ENCODE measurements at places on chromosomes 11 and 22.

GRCh38 chr11:72635309-72635915, 38.8 kb downstream of the PDE2A start:
- DNase-seq: no peak

GRCh38 chr11:120203626-120204025, 7.2 kb upstream of the OAF start:
- no peak for DNase-seq

DNA sequence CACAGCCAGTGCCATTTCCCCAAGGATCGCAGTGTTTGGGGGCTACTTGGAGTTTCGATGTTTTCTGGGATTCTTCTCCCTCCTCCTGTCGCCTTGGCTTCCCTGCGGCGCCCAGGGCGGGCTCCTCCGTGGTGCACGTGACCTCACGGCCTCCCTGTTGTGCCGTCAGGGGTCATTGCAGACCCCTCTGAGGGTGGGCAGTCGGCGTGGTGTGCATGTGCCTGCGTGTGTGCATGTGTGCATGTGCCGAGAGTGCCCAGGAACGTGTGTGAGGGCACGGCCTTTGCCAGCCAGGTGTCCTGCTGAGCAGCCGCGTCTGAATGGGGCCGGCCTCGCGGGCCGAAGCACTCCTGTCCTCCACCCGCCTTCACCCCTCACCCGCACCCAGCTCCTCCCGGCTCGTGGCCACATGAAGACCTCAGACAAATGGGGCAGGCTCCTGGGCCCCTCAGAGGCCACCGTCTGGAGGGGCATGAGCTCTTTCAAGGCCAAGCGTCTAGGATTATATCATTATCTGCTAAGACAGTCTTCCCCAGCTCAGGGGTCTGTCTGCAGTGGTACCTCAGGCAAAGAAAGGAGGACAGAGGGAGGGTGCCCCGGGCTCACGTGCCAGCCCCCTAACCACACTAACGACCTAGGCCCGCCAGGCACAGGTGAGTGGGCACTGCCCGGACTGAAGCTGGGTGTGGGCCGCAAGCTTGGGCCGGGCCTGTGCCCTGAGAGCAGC, 9.4 kb upstream of the MRPL23 start:
- no peak for DNase-seq

GRCh38 chr11:112213753-112214152, 12.5 kb upstream of the PTS start:
- DNase-seq: no peak

DNA sequence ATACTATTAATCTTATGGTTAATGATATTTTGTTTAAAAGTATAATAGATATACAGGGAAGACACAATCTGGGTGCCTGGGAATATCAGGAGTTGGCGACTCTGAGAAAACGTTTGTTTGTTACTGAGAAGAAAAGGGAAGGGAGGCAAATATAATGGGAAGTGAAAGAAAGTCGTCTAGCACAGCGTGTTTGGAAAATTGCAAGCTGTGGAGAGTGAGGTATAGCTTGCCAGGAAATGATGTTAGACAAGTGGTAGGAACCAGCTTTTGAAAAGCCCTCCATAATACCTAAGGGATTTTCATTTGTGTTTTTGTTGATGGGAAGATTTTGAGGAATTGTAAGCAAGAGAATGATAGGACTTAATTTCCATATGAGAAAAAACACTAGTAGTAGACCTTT, 322.2 kb downstream of the LUZP2 start:
- DNase-seq: no peak

GRCh38 chr11:862696-863022, 20.0 kb downstream of the TSPAN4 start:
- no peak for DNase-seq

DNA sequence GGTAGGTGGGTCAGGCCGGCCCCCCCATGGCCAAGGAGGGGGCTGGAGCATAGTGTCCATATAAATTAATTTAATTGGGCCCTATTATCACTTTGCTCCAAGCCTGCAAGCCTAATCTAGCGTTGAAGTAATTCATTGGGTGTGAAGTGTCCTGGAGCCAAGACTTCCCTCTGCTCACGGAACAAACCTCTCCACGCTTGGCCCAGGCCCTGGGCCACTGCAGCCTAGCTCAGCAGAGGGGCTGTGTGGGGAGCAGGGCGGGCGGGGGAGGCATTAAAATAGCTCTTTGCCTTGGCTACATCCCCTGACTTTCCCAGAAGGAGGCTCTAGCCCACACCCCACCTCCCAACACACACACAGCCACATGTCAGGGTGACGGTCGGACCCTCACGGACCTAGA, 73.5 kb downstream of the THAP12 start:
- no peak for DNase-seq

- DNase-seq: no peak
These were observed 24.1 kb downstream of the KIAA1671 start for GRCh38 chr22:24976442-24977218.

GRCh38 chr11:9808943-9809342, 145.1 kb downstream of the SWAP70 start:
- no peak for DNase-seq

DNA sequence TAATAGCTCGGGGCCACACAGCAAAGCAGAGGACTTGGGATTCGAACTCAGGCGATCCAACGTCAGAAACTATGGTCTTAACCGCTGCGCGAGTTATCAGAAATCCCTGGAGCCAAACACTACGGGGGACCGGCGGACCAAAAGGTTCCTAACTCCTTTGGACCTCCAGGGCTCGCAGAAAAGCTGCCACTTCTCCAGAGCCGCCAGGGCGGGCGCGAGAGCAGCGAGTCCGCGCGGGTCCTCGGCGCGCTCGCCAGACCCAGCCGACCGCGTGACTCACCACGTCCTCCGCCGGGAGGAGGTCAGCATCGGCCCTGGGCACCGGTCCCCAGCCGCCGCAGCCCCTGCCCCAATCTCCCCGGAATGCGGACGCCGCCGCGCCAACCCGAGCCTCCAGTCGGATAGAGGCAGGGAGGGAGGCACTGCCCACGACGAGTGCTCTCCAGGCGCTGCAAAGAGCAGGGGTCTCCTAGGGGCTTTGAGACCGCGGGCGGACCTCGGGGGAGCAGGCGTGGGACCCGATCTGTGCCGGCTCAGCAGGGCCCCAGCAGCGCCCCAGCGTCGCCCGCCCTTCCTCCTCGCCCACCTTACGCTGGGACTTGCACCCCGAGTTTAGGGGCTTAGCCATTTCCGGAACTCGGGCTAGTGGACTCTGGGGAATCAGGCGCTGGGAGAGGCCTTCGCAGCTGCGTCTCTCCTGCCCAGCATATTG, 6.2 kb upstream of the ALX4 start:
- DNase-seq: no peak

DNA sequence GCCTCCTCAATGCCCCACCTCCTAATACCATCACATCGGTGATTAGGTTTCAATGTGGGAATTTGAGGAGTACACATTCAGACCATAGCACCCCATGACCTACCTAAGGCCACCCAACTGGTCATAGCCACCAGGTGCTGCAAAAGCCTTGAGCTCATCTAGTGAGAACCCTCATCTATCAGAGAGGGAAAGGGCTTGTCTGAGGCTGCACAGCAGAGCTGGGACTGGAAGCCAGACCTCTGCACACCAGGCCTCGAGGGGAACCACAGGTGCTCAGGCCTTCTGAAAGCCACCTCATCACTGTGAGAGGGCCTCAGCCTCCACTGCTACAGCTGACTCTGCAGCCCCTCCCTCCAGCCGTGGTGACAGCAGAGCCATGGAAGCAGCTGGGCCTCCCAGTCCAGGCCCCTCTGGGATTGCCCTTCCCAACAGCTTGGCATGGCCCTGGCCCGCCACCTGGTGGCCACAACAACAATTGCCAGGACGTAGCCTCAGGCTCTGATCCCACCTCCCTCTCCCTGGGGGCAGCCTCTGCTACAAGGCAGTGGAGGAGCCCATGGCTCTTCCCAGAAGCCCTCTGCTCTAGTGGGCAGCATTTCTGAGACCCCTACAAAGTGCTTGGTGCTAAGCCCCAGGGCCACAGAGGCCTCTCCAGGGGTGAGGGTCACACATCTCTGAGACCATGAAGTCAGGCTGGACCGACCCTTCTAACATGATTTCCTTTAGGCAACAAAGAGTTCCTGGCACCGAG, 41.0 kb upstream of the PRDM11 start:
- DNase-seq: no peak

GRCh38 chr11:124844664-124845079, 20.6 kb upstream of the ROBO3 start:
- no peak for DNase-seq

- no peak for DNase-seq
These were observed 29.0 kb upstream of the KCNQ1OT1 start for GRCh38 chr11:2728663-2729332.

- no peak for DNase-seq
These were observed 40.3 kb downstream of the IRAG1 start for GRCh38 chr11:10653261-10653660.

DNA sequence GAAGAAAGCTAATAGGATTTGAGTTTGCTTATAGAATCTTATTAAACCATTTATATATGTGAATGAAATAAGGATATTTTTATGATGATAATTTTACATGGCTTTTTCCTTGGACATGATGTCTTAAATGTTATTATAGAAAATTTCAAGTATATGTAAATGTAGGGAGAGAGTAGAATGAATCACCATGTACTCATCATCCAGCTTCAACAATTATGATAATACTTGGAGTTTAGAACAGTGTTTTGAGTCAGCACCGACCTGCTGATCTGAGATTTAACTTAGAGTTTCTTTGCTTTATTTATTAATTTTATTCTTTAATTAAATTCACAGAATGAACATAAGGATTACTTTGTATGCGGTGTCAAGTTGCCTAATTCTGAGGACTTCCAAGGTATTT, 193.5 kb downstream of the UVRAG start:
- DNase-seq: no peak

- no peak for DNase-seq
These were observed 630 bp downstream of the UBASH3B start for GRCh38 chr11:122656073-122656630.

GRCh38 chr22:17910561-17911311, 113.6 kb downstream of the MICAL3 start:
- no peak for DNase-seq

DNA sequence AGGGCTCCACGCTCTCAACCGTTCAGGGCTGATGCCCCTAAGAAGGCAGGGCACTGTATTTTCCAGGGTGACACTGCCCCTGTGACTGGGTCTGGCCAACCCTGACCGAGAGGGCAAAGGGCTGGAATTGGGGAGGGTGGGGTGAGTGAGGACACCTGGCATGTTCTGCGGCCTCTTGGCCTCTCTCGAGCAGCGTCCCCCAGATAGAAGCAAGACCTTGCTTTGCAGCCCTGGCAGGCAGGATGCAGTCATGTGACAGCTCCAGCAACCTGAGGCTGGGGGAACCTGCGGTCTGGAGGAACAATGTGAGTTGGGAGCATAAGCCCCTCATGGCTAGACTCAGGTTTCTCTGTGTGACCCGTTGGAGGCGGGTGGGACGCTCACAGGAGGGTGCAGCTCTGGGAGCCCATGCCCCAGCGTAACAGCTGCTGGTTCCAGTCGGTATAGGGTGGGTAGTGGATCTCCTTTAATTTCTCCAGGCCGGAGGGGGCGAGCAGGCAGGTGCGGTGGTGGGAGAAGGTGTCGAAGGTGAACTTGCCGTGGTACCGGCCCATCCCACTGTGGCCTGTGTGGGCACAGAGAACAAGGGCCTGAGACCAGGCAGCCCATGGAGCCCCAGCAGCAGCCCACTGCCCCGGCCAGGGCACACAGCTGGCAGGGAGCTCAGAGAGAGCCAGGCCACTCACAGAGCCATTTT, 11.4 kb downstream of the ALDH3B2 start:
- no peak for DNase-seq

- DNase-seq: no peak
These were observed 33.5 kb upstream of the RASL10A start for GRCh38 chr22:29348956-29349355.

DNA sequence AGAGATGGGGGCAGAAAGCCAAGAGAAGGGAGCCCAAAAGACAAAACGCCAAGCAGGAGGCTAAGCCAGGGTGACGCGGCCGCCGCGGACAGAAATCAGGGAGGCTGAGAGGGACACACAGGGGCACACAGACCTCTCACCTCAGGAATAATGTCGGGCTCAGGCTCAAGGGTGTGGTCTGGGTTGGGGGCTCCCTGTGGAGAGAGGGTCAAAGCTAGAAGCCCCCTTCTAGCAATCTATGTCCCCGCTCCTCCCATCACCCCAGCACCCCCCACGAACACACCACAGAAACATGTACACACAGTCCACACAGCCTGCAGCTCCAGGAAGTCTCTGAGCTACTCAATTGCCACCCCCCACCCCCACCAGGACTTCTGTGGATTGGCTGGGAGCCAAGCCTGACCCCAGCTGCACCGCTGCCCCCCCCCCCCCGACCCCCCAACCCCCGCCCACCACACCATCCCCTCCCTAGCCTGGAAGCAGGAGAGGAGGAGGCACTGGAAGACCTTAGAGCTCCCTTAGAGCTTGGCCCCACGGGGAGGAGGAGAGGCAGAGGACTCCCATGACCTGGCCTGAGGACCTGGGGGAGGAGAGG, 6.9 kb downstream of the BCL9L start:
- DNase-seq: no peak

GRCh38 chr11:68006606-68007166, 2.8 kb upstream of the UNC93B1 start:
- no peak for DNase-seq

- DNase-seq: no peak
These were observed 52.4 kb upstream of the TYR start for GRCh38 chr11:89125298-89125697.

DNA sequence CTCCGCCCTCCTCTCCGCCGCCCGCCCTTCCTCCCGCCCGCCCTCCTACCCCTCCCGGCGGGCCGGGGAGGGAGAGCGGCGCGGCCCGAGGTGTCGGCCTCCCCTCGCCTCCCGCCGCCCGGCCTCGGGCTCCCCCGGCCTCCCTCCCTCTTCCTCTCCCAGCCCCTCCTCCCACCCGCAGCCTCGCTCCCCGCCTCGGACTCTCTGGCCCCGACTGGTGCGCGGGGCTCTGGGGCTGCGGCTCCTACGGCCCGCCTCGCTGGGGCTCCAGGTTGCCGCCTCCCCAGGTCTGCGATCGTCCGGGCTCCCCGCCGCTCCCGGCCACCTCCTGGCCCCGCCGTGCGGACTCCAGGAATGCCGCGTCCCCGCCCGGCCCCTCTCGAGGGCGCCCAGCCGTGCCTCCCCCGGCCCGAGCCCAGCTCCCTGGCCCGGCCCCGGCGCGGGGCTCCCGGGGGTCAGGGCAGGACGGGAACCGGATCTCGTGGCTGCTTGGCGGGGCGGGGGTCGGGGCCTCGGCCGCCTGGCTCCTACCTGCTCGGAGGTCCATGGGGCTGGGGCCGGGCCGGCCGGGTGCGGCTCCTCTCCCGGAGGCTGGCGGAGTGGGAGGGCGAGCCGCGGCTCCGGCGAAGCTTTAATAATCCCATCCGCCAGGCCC, at the start of gene CLCF1:
TSS of gene CLCF1 (minus strand) at position 606 of the 655 bp plus-strand sequence. CDS start at position 547, 59 bp downstream.
- DNase-seq: no peak

Measured in stimulated activated CD8-positive, alpha-beta memory T cell treated with anti-CD3 and anti-CD28 coated beads, Interleukin-7, amount 100 ng/mL, for 1 hour (primary cell).